ENCODE measurements at places on chromosomes 2 and 18.

- DNase-seq: no peak
Measured at GRCh38 chr2:230757476-230757875, 44.8 kb downstream of the CAB39 start.

DNA sequence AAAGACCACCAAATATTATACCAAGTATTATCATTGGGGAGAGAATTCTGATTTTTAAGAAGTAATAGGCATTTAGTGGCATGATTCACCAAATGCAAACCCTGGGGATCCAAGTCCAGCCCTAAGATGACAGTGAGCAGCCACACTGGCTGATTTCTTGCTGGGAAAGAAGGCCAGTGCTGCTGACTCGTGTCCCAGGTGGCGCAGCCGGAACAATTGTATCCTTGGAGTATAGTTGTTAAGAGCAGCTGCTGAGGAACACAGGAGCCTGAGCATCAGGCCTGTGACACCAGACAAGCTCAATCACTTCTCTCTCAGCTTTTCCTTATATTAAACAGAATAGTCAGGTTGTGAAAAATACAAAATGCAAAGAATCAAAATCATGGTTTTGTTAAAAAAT is 48.4 kb downstream of the LRP1B start:
- no peak for DNase-seq

DNA sequence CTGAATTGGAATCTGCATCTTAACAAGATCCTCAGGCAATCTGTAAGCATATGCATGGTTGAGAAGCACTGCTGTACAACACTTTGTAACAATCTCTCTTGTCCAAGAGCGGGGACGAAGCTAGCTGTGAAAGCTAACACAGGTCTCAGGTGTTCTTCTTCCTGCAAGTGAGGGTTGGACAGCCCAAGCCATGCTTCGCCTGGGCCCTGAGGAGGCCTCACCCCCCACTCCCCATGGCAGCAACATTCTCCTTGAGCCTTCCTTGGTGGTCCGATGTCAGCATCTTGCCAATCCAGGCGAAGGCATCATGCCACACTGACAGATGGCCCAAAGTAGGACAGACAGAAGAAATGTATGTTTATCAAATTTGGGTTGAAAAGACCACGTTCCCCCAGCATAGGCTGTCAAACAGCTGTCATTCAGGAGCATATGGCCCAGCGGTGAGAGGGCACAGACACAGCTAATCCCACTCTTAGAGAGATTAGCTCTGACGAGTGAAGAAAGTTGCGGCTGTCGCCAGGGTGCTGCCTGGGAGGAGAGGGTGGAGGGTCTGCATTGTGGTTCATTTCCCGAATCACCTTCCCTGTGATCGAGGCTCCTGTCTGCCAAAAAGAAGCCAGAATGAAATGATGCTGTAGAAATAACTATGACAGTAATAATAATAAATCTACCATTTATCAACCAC is 344.7 kb downstream of the MYCN start:
- DNase-seq: no peak

GRCh38 chr2:75200140-75201096 is 1.1 kb upstream of the TACR1 start:
- no peak for DNase-seq

DNA sequence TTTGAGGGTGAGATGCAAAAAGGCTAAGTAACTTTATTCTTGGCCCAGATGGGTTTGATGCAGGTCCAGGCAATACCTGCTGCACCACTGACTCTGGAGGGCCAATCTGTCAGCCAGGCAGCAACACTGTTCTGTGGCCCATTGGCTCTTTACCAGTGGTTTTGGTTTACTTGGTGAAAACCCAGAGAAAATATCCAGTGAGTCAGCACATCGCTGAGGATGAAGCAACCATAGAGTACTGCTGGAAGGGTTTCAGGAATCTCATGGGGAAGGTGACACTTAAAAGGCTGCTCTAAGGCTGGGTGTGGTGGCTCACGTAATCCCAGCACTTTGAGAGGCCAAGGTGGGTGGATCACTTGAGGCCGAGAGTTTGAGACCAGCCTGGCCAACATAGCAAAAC is 192.5 kb upstream of the FAM98A start:
- DNase-seq: no peak
